ENCODE measurements at places on chromosomes 16 and 17. TPM values are rescaled to one million over a fixed set of nuclear protein-coding genes. Genes with fewer than 3 reads are reported as not detected.

DRC3 gene
- 1.7 TPM for total RNA-seq

DNA sequence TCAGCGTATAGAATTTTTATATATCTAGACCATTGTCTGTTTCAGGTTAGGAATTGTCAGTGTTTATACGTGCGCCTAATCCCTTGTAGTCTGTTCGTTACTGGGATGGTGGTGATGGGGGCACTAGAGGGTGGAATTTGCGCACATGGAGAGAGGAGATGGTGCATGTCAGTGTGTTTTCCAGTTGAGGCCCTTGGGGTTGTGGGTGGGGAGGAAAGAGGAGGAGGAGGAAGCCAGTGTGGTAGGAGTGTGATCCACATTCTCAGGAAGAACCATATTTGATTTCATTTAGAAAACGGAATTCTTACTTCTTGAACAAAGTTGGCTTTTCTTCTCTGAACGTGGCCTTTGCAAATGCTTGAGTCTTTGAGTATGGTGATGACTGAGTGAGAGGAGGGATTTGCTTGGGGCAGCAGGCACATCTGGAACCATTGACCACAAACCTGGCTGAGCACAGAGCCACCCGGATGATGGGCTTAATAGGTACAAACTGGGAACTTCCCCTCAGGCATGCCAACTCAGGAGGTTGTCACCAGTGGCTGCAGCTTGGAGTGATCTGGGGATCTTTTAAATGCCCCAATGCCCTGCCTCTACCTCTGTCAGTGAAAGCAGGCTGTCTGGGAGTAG, 98.9 kb downstream of the PRKCB start:
- no peak overlapping the region for H3K27ac ChIP-seq
- no peaks in the 10 kb centered on the region for H3K4me1 ChIP-seq
- no peak overlapping the region for H3K4me3 ChIP-seq
- H3K36me3 ChIP-seq: no peaks in the 10 kb centered on the region
- DNase-seq: no peak

GRCh38 chr16:58584831-58585505, 44.7 kb downstream of the CNOT1 start:
- H3K27ac ChIP-seq: no peak overlapping the region
- H3K4me3 ChIP-seq: no peak overlapping the region
- peaks cover 10% of the 10 kb centered on the region for H3K4me1 ChIP-seq
- H3K27me3 ChIP-seq: no peaks in the 10 kb centered on the region
- no peak for DNase-seq

GRCh38 chr16:11539641-11540050, 47.1 kb downstream of the LITAF start:
- no peak for DNase-seq
- H3K27me3 ChIP-seq: no peaks in the 10 kb centered on the region
- no peaks in the 10 kb centered on the region for H3K4me1 ChIP-seq
- H3K36me3 ChIP-seq: no peaks in the 10 kb centered on the region
- no peak overlapping the region for H3K27ac ChIP-seq
- H3K4me3 ChIP-seq: no peak overlapping the region
